Fibroblast of skin of left quadriceps (primary cell): ENCODE measurements at places on chromosomes 16 and 17.

GRCh38 chr17:33334703-33335102, 41.6 kb upstream of the ASIC2 start:
- DNase-seq, result no peak

GRCh38 chr16:56356276-56357240, 68.8 kb downstream of the AMFR start:
- peak; percentile 54 for DNase-seq

- DNase-seq, result no peak
Measured at GRCh38 chr16:661184-661821, 6.6 kb upstream of the RHOT2 start.

- no peak for DNase-seq
Measured at GRCh38 chr16:25063865-25064264, 47.7 kb upstream of the LCMT1 start.

DNA sequence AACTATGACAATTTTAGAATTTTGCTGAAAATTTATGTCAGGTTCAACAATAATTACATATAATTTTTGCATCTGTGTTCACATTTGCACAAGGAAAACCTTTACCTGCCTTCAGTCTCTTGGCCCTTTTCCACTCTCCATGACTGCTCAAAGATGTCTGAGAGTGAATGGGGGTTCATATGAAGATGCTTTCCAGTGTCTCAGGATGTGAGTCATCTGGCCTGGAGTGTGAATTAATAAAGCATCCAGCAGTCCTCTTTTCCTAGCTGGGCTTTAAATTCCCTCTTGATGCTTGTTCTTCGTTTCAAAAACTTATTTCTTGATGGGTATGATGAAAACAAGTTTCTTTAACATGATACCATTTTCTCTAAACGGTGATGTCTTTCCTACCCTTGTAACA, 99.9 kb downstream of the CDK5R1 start:
- peak; percentile 57 for DNase-seq

- DNase-seq, result no peak
Measured at GRCh38 chr17:7282752-7283321, 1.3 kb downstream of the SLC2A4 start.
